Effector CD4-positive, alpha-beta T cell (primary cell): ENCODE measurements at places on chromosomes 6 and 20.

GRCh38 chr6:166936079-166936787 lies 20.1 kb downstream of the RNASET2 start:
- no peak for DNase-seq

- no peak for DNase-seq
These were observed 79.4 kb downstream of the GFOD1 start for GRCh38 chr6:13407709-13408695.

DNA sequence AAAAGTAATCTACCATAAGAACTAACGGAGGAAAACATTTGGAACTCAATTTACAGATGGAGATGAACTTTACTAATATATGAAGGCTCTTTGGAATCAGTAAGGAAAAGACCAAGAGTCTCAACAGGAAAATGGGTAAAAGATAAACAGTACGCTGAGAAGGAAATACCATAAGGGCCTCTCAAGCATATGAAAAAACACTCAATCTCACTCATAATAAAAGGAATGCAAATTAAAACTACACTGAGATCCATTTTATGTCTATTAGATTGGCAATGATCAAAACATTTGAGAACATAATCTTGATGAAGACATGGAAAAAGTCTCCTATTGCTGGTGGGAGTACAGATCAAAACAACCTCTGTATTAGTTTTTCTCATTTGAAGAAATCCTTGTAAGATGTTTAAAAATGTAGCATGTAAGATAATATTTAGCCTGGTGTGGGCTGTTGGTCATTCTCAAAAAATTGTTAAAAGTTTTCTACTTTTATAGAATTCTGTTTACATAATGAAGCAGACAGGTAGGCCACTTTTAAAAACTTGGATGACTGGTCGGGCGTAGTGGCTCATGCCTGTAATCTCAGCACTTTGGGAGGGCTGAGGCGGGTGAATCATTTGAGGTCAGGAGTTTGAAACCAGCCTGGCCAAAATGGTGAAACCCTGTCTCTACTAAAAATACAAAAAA lies 14.5 kb downstream of the REV3L start:
- DNase-seq, result no peak

GRCh38 chr6:63571361-63572043 lies 778 bp upstream of the LOC128125822 start:
- DNase-seq, result peak; percentile 41

DNA sequence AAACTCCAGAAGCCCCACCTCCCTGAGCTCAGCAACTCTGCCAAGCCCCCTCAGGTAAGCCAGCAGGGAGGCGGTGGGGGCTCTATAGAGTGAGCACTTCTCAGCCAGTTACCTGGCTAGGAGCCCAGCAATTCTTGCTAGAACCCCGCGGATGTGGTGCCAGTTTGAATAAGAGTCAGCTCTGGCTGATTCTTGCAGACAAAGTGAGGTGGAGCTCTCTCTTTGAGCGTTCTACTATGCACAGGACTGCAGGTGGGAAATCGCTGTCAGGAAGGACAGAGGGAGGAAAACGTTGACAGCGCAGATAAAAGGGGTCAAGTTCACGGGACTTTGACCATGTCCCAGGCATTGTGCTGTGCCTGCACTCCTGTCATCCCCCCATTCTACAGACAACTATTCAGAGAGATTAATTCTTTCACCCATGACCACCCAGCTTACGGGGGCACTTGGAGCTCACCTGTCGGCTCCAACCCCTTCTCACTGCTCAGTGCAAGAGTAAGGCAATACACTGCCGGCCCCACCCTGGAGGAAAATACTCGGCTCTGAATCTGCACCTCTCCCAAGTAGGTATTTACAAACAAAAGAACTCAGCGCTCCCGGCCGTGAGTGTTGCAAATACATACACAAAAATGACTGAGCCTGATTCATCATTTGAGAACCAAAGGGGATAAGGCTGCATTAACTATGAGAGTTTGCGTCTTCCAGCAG lies 92.9 kb downstream of the ANKRD60 start:
- no peak for DNase-seq

- no peak for DNase-seq
These were observed 46.3 kb upstream of the STXBP5 start for GRCh38 chr6:147157930-147158329.

GRCh38 chr20:48875233-48875913 lies 46.1 kb upstream of the ARFGEF2 start:
- no peak for DNase-seq

GRCh38 chr20:50309280-50309763 lies 118.7 kb downstream of the CEBPB start:
- no peak for DNase-seq
